Heart right ventricle (tissue), 16 donors: ENCODE measurements at places on chromosomes 12 and 14. TPM values are rescaled to one million over a fixed set of nuclear protein-coding genes. Genes with fewer than 3 reads are reported as not detected.

DNA sequence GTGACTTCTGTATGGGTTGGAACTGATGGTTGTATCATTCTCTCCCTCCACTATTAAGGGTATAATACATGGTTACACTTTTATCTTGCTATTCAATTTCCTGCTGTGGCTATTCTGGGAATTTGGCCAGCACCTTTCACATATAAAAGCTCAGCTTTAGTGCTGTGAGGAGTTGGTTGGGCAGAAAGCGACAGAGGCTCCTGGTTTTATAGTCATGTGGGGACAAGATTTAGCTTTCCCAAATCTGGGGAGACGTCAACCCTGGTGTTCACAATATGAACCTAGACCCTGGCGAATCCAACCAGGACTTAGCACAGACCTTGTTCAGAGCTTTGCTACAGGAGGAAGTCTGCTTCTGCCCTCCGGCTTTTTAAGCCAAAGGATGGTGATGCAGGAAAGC, 36.5 kb downstream of the FOS start:
- H3K36me3 ChIP-seq, result no peaks in the 10 kb centered on the region
- H3K27ac ChIP-seq, result peak overlapping the region; percentile 56
- no peaks in the 10 kb centered on the region for H3K27me3 ChIP-seq

- peaks cover 13% of the 10 kb centered on the region for H3K36me3 ChIP-seq
- no peak overlapping the region for H3K4me3 ChIP-seq
- DNase-seq, result no peak
- no peaks in the 10 kb centered on the region for H3K27me3 ChIP-seq
- H3K27ac ChIP-seq, result no peak overlapping the region
Measured at GRCh38 chr12:132105467-132105866, 38.7 kb downstream of the DDX51 start.

DNA sequence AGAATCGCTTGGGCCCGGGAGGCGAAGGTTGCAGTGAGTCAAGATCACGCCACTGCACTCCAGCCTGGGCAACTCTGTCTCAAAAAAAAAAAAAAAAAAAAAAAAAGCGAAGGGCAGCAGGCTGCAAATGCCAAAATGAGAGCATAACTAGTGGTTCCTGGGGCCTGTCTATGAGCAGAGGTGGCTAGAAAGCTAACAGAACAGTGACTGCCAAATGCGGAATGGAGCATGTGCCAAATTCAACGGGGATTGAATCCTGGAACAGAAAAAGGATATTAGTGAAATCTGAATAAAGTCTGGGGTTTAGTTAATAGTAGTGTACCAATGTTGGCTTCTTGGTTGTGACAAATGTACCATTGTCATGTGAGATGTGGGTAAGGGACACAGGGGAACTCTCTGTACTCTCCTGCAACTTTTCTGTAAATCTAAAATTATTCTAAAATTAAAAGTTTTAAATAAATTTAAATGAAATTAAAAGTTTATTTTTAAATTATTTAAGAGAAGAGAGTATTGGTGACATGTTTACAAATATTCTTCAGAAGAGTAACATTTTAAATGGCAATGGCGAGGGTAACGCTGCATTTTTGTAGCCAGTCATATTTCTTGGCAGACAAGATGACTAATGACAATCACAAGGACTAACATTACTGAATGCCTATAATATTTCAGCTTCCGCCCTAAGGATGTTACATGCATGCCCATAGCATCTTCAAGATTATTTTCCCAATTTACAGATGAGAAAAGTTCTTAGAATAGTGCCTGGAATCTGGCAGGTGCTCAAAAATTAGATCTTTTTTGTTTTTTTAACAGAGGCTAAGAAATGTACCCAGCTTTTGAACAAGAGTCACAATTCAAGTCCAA, 28.9 kb upstream of the NUDT4 start:
- H3K27ac ChIP-seq, result no peak overlapping the region
- no peaks in the 10 kb centered on the region for H3K36me3 ChIP-seq
- H3K4me1 ChIP-seq, result no peaks in the 10 kb centered on the region
- H3K4me3 ChIP-seq, result no peak overlapping the region
- no peak for DNase-seq

- H3K4me1 ChIP-seq, result no peaks in the 10 kb centered on the region
- H3K27me3 ChIP-seq, result no peaks in the 10 kb centered on the region
- no peaks in the 10 kb centered on the region for H3K36me3 ChIP-seq
- DNase-seq, result no peak
Measured at GRCh38 chr14:96316087-96316486, 47.1 kb downstream of the ATG2B start.

DNA sequence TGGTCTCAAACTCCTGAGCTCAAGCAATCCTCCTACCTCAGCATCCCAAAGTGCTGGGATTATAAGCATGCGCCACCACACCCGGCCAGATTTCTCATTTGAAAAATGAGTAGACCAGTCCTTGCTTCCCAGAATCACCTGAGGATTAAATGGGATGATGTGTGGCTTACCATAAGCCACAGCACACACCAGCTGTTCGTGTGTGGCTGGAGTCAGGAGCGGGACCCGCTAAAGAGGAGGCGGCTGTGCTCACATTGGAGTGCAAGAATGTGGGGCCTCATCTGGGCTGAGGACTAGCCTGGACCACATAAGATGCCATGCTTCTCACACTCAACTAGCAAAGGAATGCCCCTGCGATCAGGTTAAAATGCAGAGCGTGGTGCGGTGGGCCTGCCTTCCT, 6.7 kb upstream of the ALDH2 start:
- DNase-seq, result no peak
- peaks cover 26% of the 10 kb centered on the region for H3K4me1 ChIP-seq
- H3K27me3 ChIP-seq, result no peaks in the 10 kb centered on the region
- H3K36me3 ChIP-seq, result peaks cover 19% of the 10 kb centered on the region
- no peak overlapping the region for H3K4me3 ChIP-seq

- H3K4me1 ChIP-seq, result no peaks in the 10 kb centered on the region
- DNase-seq, result no peak
- peaks cover 21% of the 10 kb centered on the region for H3K36me3 ChIP-seq
- no peaks in the 10 kb centered on the region for H3K27me3 ChIP-seq
- no peak overlapping the region for H3K4me3 ChIP-seq
Measured at GRCh38 chr12:120142231-120142877, 25.8 kb upstream of the RAB35 start.

GRCh38 chr14:64303471-64303917, 9.3 kb upstream of the ESR2 start:
- no peaks in the 10 kb centered on the region for H3K27me3 ChIP-seq
- DNase-seq, result no peak
- H3K4me3 ChIP-seq, result no peak overlapping the region

- peaks cover 10% of the 10 kb centered on the region for H3K4me1 ChIP-seq
- no peak overlapping the region for H3K4me3 ChIP-seq
- H3K36me3 ChIP-seq, result no peaks in the 10 kb centered on the region
- H3K27ac ChIP-seq, result no peak overlapping the region
- DNase-seq, result no peak
- no peaks in the 10 kb centered on the region for H3K27me3 ChIP-seq
Measured at GRCh38 chr14:61444215-61444768, 122.9 kb downstream of the PRKCH start.

GRCh38 chr12:96948782-96949181, 41.7 kb downstream of the NEDD1 start:
- H3K27me3 ChIP-seq, result no peaks in the 10 kb centered on the region
- H3K4me3 ChIP-seq, result no peak overlapping the region
- DNase-seq, result no peak

GRCh38 chr14:23539248-23540140, 12.1 kb downstream of the ZFHX2 start:
- H3K27me3 ChIP-seq, result no peaks in the 10 kb centered on the region
- no peak overlapping the region for H3K27ac ChIP-seq
- H3K36me3 ChIP-seq, result no peaks in the 10 kb centered on the region
- H3K4me1 ChIP-seq, result peaks cover 10% of the 10 kb centered on the region

DNA sequence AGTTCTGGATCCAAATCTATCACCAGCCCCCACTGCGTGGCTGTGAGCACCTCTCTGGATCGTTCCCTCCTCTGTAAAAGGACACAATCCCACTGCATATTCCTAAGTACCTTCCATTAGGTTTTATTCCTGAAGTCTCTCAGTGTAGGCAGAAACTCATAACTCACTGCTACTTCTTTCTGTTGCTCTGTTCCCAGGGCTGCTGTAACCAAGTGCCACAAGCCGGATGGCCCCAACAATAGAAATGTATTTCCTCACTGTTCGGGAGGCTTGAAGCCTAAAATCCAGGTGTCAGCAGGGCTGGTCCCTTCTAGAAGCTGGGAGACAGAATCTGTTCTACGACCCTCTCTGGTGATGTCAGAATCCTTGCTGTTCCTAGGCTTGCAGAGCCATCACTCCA, 24.9 kb downstream of the FOXN3 start:
- no peak overlapping the region for H3K4me3 ChIP-seq
- no peak for DNase-seq
- no peak overlapping the region for H3K27ac ChIP-seq
- peaks cover 66% of the 10 kb centered on the region for H3K4me1 ChIP-seq

- no peaks in the 10 kb centered on the region for H3K27me3 ChIP-seq
- no peak for DNase-seq
- H3K4me1 ChIP-seq, result peaks cover 22% of the 10 kb centered on the region
Measured at GRCh38 chr12:8734873-8735381, 37.1 kb downstream of the RIMKLB start.

- H3K4me1 ChIP-seq, result no peaks in the 10 kb centered on the region
- H3K27me3 ChIP-seq, result no peaks in the 10 kb centered on the region
- peak overlapping the region; percentile 70 for H3K4me3 ChIP-seq
- DNase-seq, result peak; percentile 82
Measured at GRCh38 chr12:96399120-96399918, 920 bp downstream of the CDK17 start.

DNA sequence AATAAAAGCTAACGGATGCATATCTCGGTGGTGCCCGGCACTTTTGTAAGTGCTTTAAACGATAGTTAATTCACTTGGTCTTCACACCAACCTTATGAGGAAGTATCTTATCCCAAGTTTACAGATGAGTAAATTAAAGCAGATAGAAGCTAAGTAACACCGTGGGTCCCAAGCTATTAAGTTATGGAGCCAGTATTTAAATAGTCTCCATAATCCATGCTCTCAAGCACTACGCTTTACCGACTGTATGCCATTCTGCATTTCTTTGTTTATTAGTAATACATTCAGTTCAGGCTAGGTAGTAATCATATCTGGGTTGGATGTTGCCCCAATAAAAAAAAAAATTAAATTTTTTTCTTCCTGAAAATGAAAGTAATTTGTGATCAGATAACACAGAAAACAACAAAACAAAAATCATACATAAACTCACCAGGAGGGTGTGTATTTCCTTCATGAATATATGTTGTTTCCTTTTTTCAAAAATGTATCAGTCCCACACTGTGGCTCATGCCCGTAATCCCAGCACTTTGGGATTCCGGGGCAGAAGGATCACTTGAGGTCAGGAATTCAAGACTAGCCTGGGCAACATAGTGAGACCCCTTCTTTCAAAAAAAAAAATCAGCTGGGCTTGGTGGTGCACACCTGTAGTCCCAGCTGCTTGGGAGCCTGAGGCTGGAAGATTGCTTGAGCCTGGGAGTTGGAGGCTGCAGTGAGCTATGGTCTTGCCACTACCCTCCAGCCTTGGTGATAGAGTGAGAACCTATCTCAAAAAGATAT, 1.4 kb upstream of the M6PR start:
- no peaks in the 10 kb centered on the region for H3K27me3 ChIP-seq
- H3K4me3 ChIP-seq, result peak overlapping the region; percentile 54
- no peak for DNase-seq
- peaks cover 16% of the 10 kb centered on the region for H3K4me1 ChIP-seq
- H3K36me3 ChIP-seq, result peaks cover 10% of the 10 kb centered on the region

DNA sequence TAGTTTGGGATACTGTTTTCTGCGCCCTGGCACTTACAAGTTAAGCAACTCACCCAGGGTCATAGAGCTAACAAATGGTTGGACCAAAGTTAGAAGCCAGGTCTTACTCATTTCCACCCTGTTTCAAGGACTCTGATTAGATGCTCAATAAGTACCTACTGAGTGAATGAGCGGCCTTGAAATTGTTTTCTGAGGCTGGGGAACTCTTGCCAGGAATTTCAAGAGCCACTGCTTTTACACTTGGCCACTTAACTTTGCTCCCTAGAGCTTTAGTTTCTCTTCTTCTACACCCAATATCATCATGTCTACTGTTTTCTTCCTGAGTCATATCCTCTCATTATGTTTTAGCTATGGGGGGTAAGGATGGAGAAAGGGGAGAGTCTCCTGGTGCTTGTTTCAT, 431.6 kb downstream of the ZFP36L1 start:
- no peaks in the 10 kb centered on the region for H3K36me3 ChIP-seq
- no peak for DNase-seq

- no peak overlapping the region for H3K27ac ChIP-seq
- no peak overlapping the region for H3K4me3 ChIP-seq
- no peaks in the 10 kb centered on the region for H3K36me3 ChIP-seq
- no peak for DNase-seq
- H3K27me3 ChIP-seq, result no peaks in the 10 kb centered on the region
- H3K4me1 ChIP-seq, result no peaks in the 10 kb centered on the region
Measured at GRCh38 chr12:69996722-69997121, 171.7 kb downstream of the MYRFL start.

DNA sequence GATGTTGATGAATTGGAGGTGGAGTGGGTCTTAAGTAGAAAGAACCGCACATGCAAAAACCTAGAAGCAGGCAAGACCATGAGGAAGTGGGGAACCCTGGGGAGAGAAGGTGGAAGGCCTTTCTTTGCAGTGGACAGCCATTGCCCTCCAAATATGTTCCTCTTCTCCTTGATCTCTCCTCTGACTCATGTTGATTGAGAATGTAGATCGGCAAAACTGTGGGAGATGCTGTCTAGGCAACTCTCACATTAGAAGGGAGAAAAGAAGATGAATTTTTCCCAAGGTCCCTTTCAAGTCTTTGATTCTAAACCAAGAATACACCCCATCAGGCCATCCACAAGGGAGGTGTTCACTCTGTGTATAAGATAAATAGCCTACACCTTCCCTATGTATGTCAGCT, 257.5 kb downstream of the MSRB3 start:
- H3K27ac ChIP-seq, result no peak overlapping the region
- no peak overlapping the region for H3K4me3 ChIP-seq
- H3K4me1 ChIP-seq, result no peaks in the 10 kb centered on the region
- H3K36me3 ChIP-seq, result no peaks in the 10 kb centered on the region

DNA sequence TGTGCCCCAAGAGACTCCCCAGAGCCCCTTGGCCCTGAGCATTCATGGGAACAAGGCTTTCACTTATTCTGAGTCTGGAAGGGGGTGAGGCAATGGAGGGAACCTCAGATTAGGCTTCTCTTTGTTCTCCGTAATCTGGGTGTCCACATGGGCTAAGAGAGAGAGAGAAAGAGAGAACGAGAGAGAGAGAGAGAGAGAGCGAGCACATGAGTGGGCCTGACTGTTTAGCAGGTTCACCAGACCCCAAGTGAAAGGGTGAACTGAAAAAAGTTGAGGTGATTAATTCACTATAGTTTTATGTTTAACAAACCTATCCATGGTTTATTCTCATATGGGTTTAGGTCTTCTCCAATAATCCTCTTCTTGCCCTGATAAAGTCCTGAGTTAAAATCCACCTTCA, 183.4 kb upstream of the VASH1 start:
- no peak for DNase-seq
- no peak overlapping the region for H3K27ac ChIP-seq
- no peaks in the 10 kb centered on the region for H3K36me3 ChIP-seq
- no peak overlapping the region for H3K4me3 ChIP-seq
- no peaks in the 10 kb centered on the region for H3K4me1 ChIP-seq
- H3K27me3 ChIP-seq, result no peaks in the 10 kb centered on the region

The TAS2R50 gene
- total RNA-seq, result 0.24 TPM

The CD4 gene
- 6.6 TPM for total RNA-seq

The DHRS2 gene
- total RNA-seq, result not detected

The ATP5F1B gene
- total RNA-seq, result 3,323 TPM

The SLC8A3 gene
- total RNA-seq, result not detected

The C1R gene
- total RNA-seq, result 43.5 TPM

The BCL11B gene
- not detected for total RNA-seq

The RNASE7 gene
- total RNA-seq, result not detected

The CD9 gene
- total RNA-seq, result 24.8 TPM

The CABP1 gene
- 1.4 TPM for total RNA-seq
